ENCODE measurements at places on chromosomes 7 and 10.

DNA sequence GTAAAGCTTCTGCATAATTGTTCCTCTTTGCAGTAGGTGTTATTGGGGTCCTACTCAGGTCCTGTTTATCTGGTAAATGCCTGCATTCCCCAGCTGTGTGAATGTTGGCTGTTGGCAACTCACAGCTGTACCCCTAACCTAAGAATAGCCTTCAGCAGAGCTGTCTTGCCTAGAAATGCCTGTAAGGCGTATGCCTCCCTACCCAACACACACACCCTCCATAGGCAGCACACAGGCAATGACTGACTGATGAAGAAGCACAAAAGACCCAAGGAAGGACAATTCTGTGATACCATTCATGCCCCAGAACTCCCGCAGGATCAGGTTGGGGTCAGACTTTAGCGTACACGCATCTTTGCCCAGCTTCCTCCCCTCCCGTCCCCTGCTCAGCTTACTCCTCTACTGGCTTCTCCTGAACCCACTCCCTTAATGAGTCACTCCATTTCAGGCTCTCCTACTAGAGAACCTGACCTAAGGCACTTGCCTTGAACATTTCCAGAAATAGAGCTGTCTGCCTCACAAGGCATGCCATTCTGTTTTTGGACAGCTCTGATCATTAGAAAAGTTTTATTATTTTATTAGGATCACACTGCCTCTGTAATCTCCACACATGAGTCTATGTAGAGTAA lies 99.2 kb upstream of the PIK3CG start:
- no peak for DNase-seq
- peaks cover 38% of the 10 kb centered on the region for H3K4me1 ChIP-seq
- H3K27ac ChIP-seq = no peak overlapping the region
- H3K27me3 ChIP-seq = no peaks in the 10 kb centered on the region
- no peak overlapping the region for H3K4me3 ChIP-seq

GRCh38 chr7:25179325-25179724 lies 49.0 kb downstream of the NPVF start:
- no peak for DNase-seq
- peaks cover 22% of the 10 kb centered on the region for H3K4me1 ChIP-seq
- peak overlapping the region; percentile 99 for H3K4me3 ChIP-seq
- H3K27ac ChIP-seq = peak overlapping the region; percentile 75

GRCh38 chr7:8177109-8177933 lies 84.6 kb downstream of the ICA1 start:
- no peak for DNase-seq
- H3K27ac ChIP-seq = peak overlapping the region; percentile 83
- no peaks in the 10 kb centered on the region for H3K36me3 ChIP-seq
- no peak overlapping the region for H3K4me3 ChIP-seq

DNA sequence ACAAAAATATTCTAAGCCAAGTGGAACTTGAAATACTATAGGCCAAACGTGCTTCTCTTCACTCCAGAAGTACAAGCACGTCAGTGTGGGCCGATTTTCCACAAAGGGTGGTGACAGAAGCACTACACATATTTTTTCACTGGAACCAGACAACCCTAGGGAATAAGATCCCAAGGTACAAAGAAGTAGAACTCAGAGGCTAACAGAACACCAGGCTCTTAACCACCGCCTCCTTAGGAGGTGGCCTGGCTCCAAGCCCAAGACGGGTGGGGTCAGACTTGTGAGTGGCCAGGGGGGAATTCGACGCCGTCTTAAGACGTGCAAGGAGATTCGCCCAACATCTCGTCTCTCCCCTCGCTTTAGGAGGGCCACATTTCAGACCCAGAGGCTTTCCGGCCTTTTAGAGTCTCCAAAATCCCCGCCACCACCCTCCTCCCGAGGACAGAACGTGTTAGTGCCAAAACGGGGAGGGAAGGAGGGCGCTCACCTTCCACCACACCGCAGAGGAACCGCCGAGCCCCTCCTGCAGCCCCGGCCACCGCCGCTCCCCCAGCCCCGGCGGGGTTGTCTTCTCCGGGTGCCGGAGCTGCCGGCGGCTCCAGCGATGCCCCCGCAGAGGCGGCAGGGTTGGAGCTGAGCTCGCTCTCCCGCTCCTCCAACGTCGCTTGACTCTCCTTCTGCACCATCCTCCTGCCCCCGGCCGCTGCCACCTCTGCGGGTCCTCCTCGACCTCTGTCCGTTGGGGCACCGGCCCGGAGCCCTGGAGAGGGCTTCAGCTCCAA lies 716 bp downstream of the OGA start:
- peaks cover 25% of the 10 kb centered on the region for H3K36me3 ChIP-seq
- DNase-seq = peak; percentile 53
- no peaks in the 10 kb centered on the region for H3K27me3 ChIP-seq
- peaks cover 41% of the 10 kb centered on the region for H3K4me1 ChIP-seq
- H3K27ac ChIP-seq = peak overlapping the region; percentile 96

GRCh38 chr7:23377134-23377533 lies 78.0 kb downstream of the MALSU1 start:
- no peaks in the 10 kb centered on the region for H3K27me3 ChIP-seq
- no peak for DNase-seq
- peaks cover 16% of the 10 kb centered on the region for H3K4me1 ChIP-seq
- H3K4me3 ChIP-seq = no peak overlapping the region
- H3K27ac ChIP-seq = no peak overlapping the region
- no peaks in the 10 kb centered on the region for H3K36me3 ChIP-seq

DNA sequence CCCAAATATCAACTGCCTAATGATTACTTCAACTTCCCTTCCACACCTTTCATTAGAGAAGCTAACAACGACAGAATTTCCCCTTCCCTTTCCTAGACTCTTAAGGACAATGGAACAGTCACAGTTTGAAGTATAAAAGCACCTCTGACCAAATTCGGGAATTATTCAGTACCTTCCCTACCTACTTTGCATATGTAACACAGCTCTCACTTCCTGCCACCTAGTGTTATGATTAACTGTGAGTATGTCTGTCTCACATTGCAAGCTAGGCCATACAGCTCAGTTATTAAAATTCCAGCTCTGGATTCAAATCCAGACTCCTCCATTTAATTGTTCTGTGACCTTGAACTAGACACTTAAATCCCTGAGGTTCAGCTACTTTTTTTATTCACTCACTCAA lies 44.8 kb upstream of the HPSE2 start:
- no peaks in the 10 kb centered on the region for H3K36me3 ChIP-seq
- no peak for DNase-seq
- H3K27ac ChIP-seq = no peak overlapping the region
- H3K4me3 ChIP-seq = no peak overlapping the region

DNA sequence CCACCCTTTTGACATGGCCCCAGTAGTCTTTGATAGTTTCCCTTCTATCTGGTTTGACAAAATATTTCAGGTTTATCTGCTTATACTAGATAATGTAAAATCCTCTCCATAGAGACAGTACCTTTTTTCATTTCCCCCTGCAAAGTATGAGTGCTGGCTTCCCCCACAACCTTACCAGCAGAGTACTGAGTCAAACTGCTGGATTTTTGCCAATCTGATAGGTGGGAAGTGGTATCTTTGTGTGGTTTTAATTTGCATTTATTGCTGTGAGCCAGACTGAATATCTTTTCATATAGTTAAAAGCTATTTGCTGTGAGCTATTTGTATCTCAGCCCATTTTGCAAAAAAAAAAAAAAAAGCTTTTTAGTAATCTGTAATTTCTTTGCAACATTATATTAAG lies 32.1 kb upstream of the HECTD2 start:
- no peak overlapping the region for H3K4me3 ChIP-seq
- no peak overlapping the region for H3K27ac ChIP-seq
- H3K36me3 ChIP-seq = no peaks in the 10 kb centered on the region
- peaks cover 39% of the 10 kb centered on the region for H3K4me1 ChIP-seq
- DNase-seq = peak; percentile 66

- H3K27ac ChIP-seq = no peak overlapping the region
- H3K36me3 ChIP-seq = no peaks in the 10 kb centered on the region
- no peak overlapping the region for H3K4me3 ChIP-seq
- no peaks in the 10 kb centered on the region for H3K27me3 ChIP-seq
- H3K4me1 ChIP-seq = no peaks in the 10 kb centered on the region
- no peak for DNase-seq
Measured at GRCh38 chr10:58030208-58030607, 237.5 kb downstream of the IPMK start.

- DNase-seq = no peak
- H3K4me1 ChIP-seq = no peaks in the 10 kb centered on the region
- H3K36me3 ChIP-seq = no peaks in the 10 kb centered on the region
- no peaks in the 10 kb centered on the region for H3K27me3 ChIP-seq
- H3K27ac ChIP-seq = no peak overlapping the region
Measured at GRCh38 chr10:117662126-117662525, 119.6 kb downstream of the EMX2 start.

GRCh38 chr10:99913831-99914235 lies 95.9 kb downstream of the DNMBP start:
- H3K36me3 ChIP-seq = no peaks in the 10 kb centered on the region
- H3K4me3 ChIP-seq = no peak overlapping the region
- no peak overlapping the region for H3K27ac ChIP-seq
- H3K27me3 ChIP-seq = no peaks in the 10 kb centered on the region

GRCh38 chr10:113930482-113931057 lies 76.1 kb downstream of the NHLRC2 start:
- H3K4me3 ChIP-seq = no peak overlapping the region
- no peak for DNase-seq
- no peak overlapping the region for H3K27ac ChIP-seq
- no peaks in the 10 kb centered on the region for H3K27me3 ChIP-seq
- no peaks in the 10 kb centered on the region for H3K4me1 ChIP-seq

DNA sequence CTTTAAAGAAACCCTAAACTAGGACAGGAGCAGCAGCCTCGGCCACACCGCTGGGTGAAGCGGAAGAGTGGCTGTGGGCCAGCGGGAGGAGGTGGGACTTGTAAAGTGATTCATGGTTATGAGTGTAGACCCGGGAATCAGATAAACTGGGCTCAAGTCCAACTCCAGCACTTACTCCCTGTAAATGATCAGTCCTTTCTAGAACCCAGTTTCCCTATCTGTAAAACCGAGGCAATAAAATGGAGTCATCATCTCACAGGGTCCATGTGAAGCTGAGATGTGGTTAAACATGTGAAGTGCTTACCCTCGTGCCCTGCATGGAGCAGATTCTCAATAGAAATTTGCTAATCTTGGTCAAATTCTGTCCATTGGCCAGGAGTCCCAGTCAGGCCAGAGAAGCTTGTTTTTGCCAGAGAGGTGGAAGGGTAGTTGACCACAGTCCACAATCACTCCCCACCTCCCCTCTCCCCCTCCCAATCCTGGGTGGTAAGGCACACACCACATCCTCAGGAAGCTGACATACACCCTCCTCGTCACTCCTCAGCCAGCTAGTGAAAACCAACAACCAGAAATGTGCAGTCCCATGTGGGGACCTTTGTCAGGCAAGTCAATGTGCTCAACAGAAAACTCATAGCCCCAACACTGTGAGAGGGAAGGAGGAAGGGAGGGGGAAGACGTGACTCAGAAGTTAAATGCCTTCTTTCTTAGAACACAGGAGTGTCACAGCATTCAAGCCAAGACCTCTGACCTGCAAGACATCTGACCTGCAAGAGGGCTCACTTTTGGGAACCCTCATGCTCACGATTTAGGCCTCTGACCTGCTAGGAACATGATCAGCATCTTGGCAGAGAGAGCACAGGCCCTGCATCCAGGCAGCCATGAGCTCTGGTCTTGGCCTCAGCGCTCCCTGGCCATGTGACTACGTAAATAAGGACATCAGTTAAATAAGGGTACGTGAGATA lies 145.1 kb downstream of the PLXNA4 start:
- 0 out of 2 replicates have a peak, but pooled peaks cover 3% of the 10 kb centered on the region for H3K4me1 ChIP-seq
- DNase-seq = peak; percentile 35
- no peak overlapping the region for H3K4me3 ChIP-seq
- H3K36me3 ChIP-seq = no peaks in the 10 kb centered on the region
- H3K27me3 ChIP-seq = no peaks in the 10 kb centered on the region

DNA sequence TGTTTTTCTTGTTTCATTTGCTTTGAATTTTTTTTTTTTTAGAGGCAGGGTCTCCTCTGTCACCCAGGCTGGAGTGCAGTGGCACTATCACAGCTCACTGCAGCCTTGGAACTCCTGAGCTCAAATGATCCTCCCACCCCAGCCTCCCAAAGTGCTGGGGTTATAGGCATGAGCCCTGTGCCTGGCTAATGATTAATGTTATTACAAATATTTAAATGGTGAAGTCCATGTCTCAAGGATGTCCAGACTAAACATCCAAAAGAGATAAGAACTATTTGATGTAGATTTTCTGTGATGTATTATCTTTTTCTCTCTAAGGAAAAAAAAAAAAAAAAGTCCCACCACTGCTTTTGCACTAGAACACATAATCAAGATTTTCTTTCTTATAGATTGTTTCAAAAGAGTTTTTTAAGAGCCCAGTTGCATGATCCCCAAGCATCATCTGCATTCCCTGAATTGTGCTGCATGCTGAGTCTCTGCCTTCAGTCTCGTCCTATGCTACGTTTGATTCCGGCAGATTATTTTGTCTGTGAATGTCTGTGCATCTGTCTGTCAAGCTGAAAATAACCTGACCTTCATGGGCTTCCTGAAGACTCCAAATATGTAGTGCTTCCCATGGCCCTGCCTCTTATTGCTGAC lies 33.4 kb downstream of the MACROH2A2 start:
- no peaks in the 10 kb centered on the region for H3K36me3 ChIP-seq
- H3K27me3 ChIP-seq = no peaks in the 10 kb centered on the region
- no peak for DNase-seq
- H3K27ac ChIP-seq = no peak overlapping the region
- no peaks in the 10 kb centered on the region for H3K4me1 ChIP-seq
- H3K4me3 ChIP-seq = no peak overlapping the region

DNA sequence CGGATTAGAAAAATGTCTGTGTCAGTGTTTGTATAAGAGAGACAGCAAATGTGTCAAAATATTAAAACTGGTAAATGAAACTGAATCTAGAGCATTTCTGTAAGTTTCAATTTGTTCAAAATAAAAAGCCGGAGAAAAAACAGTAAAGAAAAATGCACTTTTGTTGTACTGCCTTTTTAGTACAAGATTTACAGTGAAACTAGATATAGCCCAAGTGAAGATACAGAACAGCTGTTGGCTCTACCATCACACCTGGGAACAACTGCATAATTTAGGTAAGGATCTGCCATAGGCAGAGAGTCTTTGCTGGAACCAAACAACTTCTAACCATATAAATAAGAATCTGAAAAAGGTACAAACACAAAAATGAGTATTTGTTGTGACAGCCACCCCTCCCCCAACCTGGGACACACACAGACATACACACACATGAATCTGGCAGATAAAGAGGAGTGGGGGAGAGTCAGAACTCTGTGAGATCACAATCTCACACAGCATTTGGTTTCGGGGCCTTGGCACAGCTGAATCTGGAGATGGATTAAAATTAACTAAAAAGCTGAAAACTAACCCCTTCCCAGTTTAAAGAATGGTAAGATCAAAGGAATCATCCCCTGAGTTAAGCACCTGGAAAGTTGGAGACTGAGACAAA lies 54.8 kb downstream of the DPY19L1 start:
- no peaks in the 10 kb centered on the region for H3K27me3 ChIP-seq
- DNase-seq = no peak
- H3K27ac ChIP-seq = no peak overlapping the region
- H3K4me1 ChIP-seq = no peaks in the 10 kb centered on the region
- no peaks in the 10 kb centered on the region for H3K36me3 ChIP-seq

GRCh38 chr10:6642876-6643275 lies 62.8 kb upstream of the PRKCQ start:
- no peaks in the 10 kb centered on the region for H3K36me3 ChIP-seq
- no peaks in the 10 kb centered on the region for H3K27me3 ChIP-seq
- H3K4me3 ChIP-seq = no peak overlapping the region
- H3K4me1 ChIP-seq = peaks cover 4% of the 10 kb centered on the region

GRCh38 chr7:887488-887820 lies 11.1 kb downstream of the GET4 start:
- no peaks in the 10 kb centered on the region for H3K4me1 ChIP-seq
- no peak overlapping the region for H3K27ac ChIP-seq
- no peaks in the 10 kb centered on the region for H3K27me3 ChIP-seq

GRCh38 chr7:22717760-22718159 lies 9.2 kb upstream of the IL6 start:
- H3K36me3 ChIP-seq = no peaks in the 10 kb centered on the region
- H3K27me3 ChIP-seq = peaks cover 25% of the 10 kb centered on the region
- H3K4me3 ChIP-seq = no peak overlapping the region
- no peak for DNase-seq
- no peaks in the 10 kb centered on the region for H3K4me1 ChIP-seq
- H3K27ac ChIP-seq = no peak overlapping the region
